ENCODE measurements at places on chromosomes 5 and 9.

DNA sequence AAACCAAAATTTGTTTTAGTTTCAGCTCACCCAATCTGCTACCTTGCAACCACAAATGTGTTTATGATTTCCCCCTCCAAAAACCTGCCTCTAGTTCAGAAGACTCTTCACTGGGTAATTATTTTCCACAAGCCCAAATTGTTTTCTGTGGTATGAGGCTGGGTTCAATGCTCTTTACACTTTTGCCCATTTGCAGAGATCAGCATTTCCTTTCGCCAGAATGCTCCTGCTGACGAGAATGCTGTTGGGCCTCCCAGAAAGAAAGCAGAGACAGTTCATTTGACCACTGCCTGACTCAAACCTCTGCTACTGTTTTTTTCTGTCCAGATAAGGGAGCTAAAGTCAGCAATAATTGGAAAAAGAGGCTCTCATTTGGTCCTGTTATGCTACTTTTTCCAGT, 427.3 kb downstream of the PDE4D start:
- no peak for DNase-seq

GRCh38 chr5:39750661-39751060, 325.9 kb upstream of the DAB2 start:
- no peak for DNase-seq

GRCh38 chr5:139821806-139822552, 26.4 kb downstream of the PSD2 start:
- no peak for DNase-seq

DNA sequence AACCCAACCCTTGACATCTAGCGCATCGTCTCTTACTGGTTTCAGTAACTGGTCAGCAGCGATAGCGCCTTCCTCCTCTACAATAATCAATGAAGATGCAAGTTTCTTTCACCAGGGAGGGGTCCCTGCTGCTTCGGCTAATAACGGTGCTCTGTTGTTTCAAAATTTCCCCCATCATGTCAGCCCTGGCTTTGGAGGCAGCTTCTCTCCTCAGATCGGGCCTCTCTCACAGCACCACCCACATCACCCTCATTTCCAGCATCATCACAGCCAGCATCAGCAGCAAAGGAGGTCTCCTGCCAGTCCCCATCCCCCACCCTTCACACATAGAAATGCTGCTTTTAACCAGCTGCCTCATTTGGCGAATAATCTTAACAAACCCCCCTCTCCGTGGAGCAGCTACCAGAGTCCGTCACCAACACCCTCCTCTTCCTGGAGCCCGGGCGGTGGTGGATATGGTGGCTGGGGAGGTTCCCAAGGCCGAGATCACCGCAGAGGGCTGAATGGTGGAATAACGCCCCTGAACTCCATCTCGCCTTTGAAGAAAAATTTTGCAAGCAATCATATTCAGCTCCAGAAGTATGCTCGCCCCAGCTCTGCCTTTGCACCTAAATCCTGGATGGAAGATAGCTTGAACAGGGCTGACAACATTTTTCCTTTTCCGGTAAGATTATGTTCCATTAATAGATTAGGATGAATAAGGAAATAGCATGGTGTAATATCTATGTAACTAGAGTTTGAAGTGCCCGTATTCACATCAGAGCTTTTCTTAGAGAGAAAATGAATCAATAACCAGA, 2.2 kb downstream of the CPEB4 start:
- DNase-seq = peak; percentile 68

DNA sequence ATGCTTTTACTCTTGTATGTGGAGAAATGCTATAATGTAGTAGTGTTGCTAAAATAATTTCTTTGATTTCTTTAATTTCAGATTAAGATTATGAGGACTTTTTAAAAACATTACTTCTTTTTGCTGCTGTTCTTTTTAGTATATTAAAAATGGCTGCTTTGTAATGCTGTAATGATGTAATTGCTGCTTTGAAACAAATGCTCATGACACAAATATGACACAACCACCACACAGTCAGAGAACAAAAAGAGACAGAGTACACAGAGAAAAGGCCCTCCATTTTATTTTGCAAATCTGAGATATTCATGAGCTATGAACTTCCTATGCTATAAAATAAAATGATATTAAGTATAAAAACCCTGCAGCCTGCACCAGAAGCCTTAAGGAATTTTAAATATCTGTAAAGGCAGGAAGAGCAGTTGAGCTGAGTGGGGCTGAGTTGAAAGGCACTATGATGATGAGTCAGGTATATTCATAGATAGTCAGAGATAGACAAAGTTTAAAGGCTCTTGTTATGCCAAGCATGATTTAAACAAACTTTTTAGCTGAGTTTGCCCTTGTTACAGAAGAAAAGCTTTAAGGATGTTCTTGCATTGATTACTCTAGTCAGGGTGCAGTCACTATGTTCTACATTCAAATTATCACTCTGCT, 5.1 kb upstream of the POU5F2 start:
- no peak for DNase-seq

- no peak for DNase-seq
These were observed 3.3 kb downstream of the SETX start for GRCh38 chr9:132351404-132352045.

- no peak for DNase-seq
These were observed 28.6 kb upstream of the NKX2-5 start for GRCh38 chr5:173263566-173263965.

GRCh38 chr9:90099262-90099963, 494.6 kb downstream of the GADD45G start:
- DNase-seq = no peak

DNA sequence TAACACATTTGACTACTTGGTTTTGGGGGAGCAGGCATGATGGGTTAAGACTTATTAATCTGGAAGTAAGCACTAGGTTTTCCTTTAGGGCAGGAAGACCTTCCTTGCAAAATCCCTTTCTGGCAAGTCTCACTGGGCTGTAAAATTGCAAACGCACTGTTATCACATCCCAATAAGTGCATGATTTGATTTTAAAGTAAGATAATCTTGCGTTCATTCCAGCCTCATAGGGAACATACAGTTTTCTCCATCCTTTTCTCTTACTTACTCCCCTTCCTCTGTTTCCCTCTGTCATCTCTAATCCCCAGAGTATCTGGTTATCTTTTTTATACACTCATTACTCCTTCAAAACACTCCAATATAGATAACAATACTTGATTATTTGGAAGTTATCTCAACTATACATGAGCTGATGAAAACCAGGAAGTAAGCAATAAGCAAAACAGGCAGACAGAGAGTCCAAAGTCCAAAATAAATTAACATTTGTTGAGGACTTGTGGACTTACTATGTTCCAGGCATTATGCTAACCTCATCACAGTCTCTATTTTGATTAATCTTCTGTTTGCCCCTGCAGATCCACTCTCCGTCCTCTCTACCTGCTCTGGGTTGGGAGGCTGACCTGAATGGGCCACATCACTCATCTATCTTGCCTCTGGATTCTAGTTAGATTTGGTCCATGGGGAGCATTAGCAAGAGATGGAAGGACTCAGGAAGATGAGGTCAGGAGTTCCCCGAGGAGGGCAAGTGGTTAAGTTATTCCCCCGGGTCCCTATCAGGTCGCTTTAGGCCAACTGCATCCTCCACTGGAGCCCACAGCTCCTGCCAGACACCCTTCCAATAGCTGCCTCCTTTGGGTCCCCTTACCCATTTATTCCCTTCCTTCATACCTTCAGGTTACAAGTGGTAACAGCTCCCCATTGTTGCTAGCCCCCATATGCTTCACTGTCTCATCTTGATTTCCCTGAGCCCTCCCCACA, 60.2 kb downstream of the SLC22A5 start:
- no peak for DNase-seq

GRCh38 chr9:16406526-16407225, 463.8 kb downstream of the BNC2 start:
- no peak for DNase-seq

DNA sequence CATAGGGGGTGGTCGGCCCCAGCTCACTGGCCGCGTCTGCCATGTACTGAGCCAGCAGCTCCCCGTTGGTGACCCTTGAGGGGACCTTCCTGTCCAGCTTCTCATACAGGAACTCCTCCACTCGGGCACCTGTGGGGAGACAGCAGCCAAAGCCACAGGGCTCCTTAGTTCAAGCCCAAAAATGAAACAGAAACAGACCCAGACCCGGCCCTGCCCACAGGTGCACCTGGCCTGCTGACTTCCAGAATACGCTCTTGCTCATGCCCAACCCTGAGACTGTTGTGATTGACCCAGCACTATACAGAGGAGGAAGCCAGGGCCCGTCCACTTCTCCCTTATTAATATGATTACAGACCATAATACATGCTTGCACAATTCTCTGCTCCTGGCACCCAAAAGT, 7.0 kb downstream of the SH3GLB2 start:
- no peak for DNase-seq

DNA sequence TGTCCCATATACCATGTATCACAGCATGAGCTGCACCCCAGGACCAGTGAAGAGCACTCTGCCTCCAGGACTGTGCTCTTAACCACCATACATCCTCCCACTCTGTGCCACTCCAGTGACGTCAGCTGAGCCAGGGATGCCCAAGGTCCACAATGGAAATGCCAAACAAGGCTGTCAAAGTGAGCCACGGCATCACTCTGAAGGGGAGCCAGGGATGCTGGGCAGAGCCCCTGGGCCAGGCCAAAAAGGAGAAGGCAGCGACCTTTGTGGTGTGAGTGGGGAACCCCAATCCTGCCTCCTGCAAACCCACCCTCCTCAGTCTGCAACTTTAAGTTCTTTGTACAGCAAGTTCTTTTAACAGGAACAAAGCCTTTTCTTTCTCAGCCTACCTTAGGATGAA, 242.7 kb downstream of the SYK start:
- no peak for DNase-seq
